ENCODE measurements at places on chromosomes 1 and 21.

DNA sequence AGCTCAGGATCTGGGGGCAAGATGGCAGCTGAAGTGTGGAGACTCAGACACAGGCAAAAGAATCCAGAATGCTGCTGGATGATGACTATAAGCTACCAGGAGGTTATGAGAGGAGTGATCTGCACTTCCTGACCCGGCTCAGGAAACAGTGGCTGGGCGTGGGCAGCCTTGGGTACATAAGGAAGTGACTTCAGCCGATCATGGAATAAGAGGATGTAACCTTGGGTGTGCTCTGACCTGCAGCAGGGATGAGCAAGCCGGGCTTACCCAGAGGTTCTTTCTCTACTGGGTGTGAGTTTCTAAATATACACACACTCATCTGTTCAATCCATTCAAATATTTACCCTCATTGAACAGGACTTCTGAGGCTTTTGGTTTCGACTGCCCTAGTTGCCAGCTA is 62.7 kb downstream of the CD34 start:
- DNase-seq = no peak

DNA sequence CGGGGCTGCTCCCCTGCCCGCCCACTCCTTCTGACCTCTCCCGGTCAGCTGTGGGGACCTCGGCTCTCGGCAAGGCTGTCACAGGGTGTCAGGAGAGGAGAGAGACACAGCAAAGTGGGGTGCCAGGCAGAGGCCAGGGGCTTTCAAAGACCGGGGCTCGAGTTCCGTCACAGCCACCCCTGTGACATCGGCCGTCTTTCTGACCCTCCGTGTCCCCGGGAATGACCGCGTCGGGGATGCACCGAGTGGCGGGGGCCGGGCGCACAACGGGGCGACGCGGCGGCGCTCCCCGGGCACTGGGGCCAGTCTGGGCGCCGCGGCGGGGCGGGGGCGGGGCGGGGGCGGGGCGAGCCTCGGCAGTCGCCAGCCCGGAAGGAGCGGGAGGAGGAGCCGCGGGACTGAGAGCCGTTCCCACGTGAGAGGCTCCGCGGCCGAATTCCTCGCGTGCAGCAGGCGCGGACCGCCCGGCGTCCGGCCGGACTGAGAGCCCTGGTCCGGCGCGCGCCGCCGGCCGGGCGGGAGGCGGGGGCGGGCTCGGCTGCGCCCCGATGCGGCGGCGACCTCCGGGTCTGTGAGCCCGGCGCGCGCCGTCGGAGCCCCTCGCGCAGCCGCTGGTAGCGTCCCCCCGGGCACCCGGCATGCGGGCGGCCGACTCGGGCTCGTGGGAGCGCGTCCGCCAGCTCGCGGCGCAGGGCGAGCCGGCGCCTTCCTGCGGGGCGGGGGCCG is 229.7 kb upstream of the TMEM51 start:
- no peak for DNase-seq

DNA sequence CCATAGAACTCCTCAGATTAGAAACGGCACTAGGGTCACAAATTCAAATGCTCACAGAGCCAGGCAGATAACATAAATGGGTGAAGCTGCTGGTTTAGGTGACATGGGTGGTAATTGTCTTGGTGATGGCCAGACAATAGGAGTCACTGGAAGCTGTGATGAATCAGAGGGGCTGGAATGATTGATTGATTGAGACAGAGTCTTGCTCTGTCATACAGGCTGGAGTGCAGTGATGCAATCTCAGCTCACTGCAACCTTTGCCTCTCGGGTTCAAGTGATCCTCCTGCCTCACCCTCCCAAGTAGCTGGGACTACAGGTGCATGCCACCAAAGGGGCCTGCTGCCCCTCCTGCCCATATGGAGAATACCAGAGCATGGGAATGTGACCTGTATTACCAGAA is 63.0 kb downstream of the HIVEP3 start:
- DNase-seq = no peak

- DNase-seq = no peak
Measured at GRCh38 chr1:63914706-63915105, 140.9 kb downstream of the ROR1 start.

DNA sequence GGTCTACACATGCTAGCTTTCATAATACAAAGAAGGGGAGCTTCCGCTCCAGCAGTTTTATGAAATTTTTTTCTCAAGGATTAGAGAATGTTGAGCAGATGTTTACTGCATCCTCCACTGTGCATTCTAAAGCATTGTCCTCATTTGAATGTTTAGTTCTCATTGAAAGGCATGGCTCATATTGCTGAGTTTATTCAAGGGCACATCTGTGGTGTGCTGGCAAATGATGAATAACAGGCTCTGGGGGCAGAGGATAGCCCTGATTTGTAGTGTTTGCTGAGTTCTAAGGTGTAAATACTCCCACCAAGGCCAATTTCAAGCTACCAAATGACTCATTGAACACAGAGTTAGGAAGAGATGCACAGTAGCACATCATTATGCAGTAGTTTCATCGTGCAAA is 303.2 kb upstream of the FAM78B start:
- no peak for DNase-seq

DNA sequence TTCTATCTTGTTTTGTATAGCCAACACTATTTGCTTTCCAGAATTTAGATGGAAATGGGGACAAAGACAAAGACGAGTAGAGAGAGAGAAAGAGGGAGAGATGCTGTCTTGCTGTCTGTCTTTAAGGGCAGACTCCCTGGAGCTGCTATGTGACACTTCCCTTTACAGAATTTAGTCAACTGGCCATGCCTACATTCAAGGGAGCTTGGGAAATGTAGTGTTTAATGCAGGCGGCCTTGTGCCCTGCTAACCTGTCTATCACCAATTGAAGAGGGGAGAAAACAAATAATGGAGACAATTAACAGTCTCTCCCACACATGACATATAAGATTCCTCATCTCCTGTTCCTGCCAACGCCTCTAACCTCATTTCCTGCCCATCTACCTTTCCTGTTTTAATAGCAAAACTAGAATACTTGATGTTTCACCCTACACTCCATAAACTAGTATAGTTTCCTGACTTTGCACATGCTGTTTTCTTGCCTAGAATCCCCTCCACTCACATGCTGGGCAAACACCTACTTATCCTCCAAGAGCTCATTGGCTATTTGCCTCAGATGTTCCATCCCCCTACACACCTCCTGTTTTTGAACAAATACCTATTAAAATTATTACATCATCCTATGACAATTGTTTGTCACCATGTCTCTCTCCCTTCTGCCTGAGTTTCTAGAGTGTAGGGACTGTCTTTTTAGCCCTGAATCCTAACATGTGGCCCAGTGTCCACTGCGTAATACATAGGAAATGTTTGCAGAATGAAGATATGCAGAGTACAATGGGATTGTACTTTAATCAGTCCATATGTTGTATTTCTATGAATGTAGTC is 117.2 kb downstream of the SLC25A24 start:
- DNase-seq = no peak
